ENCODE measurements at places on chromosomes 1 and 21.

- no peak for DNase-seq
These were observed 33.1 kb downstream of the KIAA0319L start for GRCh38 chr1:35524106-35524505.

DNA sequence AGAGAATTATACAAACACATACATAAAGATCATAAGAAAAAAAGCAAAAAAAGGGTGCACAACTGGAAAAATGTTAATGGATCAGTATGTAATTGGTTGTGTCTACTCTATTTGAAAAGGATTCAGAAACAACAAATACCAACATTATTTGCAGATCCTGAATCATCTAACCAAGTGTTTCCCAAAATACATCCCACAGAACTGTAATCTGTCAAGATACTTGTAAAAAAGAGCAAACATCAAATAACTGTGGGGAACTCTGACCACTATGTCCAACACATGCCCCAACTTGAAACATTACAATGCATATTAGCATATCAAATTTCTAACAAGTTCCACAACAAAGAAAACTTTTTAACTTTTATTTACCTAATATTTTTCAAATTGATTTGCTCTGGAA, 22.6 kb downstream of the ANKRD13C start:
- DNase-seq, result no peak

GRCh38 chr1:187074445-187075048, 245.8 kb downstream of the PLA2G4A start:
- DNase-seq, result no peak

DNA sequence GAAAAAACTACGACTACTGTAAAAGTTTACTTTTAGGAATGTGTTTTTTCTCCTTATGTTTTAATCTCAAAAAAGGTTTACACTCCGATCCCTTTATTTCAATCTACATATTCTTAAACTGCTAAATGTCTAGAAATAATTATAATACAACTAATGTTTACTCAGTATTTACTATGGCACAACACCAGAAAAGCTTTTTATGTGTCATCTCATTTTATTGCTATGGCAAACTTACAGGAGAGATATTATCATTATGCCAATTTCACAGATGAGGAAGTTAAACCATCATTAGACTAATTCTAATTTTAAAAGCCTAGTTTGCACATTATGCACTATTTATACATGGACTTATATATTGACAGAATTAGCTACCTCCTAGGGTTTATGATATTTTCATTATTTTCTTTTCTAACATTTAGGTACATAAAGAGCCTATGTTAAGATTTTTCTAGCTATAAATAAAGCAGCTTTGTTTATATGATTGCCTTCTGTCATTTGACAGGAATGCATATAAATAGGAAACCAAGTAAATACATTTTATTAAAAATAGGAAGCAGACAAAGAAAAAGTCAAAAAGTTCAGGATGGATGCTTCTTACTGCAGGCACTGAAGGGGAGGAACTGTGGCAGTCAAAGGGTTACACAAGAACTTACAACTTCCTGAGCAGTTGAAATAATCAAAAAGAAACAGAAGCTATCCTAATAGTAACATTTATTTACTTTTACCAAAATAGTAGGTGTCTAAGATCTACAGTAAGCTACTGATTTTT, 442.4 kb downstream of the LTN1 start:
- DNase-seq, result no peak

DNA sequence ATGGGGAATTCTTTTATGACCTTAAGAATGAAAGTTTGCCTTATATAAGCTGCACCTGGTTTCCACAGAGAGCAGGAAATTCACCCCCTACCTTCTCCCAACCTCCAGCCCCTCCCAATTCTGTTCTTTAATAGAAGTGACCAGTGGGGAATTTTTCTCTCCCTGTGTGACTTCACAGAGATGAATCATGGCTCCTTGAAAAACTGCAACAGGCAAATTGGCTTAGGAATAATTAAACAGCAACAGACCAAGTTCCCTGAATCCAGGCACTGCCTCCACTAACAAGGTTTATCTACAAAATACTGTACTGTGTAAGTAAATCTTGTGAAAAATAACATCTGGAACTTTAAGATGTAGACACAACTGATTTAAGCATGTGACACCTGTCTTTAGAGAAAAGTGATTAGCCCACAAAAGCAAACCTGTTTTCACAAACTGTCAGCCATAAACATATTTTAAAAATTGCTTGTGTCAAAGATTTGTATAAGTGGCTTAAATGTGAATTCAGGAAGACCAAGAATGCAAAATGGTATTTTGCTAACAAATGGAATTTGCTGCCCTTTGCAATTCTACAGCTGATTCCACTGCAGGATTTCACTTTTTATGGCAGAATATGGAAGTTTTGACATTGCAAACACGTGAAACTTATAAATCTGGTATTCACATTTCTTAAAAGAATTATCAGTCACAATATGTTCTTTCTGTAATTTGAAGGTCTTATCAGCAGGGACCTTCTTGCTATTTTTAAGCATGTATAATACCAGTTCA, 54.0 kb downstream of the ALG14 start:
- no peak for DNase-seq

DNA sequence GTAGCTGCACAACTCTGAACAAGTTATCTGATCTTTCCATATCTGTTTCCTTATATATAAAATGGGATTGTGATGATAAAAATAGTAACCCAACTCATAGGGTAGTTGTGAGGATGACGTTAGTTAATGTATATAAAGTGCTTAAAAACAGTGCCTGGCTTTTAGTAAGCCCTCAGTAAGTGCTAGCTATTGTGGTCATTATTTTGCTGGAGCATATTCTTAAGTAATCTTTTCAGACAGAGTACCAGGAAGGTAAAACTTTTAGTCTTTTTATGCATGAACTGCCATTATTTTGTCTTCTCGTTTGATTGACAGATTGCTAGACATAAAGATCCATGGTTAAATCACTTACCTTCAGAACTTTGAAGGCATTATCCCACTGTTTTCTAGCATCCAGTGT, 62.5 kb upstream of the SIM2 start:
- no peak for DNase-seq

GRCh38 chr1:197921235-197922069, 4.3 kb downstream of the LHX9 start:
- no peak for DNase-seq

DNA sequence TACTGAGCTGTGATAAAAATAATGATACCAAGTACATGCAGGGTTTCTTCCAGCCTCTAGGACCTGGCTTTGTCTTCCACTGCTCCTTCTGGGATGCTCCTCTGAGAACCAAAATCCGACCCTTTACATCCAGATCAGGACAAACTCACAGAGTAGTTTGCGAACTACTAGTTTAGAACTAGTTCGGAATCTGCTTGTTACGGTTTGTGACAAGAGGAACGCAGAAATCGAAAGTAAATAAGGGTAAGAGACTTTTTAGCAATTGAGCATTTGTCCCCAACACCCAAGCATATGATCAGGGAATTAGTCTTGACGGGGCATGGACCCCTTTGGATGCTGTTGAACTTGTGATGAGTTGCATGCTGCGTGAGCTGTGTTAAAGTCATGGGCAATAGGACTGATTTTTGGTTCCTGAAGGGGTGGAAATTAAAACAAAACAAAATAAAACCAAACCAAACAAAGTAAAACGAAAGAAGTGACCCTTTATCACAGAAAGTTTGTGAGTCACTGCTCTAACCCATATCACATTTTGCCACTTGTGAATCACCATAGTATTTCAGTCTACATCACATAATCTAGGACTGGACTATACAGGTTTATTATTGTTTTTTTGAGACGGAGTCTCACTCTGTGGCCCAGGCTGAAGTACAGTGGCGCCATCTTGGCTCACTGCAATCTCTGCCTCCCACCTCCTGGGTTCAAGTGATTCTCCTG, 35.7 kb upstream of the ERRFI1 start:
- DNase-seq, result no peak

- no peak for DNase-seq
These were observed 10.3 kb downstream of the ADGRB2 start for GRCh38 chr1:31753707-31754349.

DNA sequence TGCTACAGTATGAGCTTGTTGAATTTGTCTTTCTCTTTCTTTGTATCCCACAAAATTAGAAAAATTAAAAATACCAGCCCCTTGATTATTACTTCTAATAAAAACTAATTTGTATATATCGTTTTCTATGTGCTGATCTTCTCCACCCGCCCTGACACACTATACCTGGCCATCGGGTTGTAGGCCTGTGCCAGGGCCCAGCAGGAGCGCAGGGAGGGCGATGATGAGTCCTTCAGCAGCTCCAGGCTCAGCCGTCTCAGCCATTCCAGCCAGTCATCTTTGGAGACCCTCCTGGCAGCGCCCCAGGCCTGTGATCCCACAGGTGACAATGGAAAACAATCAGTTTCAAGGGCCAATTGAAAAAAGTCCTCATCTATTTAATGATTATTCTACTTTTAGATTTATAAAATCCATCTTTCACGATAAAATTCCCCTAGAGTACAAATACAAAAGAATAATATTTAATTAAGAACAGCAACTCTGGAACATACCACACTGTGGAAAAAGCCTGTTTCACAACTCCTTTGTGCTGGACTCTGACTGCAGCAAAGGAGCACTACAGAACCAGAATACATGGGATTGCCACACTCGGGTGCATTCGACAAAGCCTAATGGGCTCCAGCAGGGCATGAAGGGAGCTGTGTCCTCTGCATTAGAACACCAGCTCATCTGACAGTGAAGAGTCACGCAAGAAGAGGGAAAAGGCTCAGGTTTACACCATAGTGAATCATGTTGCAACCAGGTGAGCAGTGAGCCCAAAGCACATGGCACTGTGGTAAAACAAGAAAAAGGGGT, 15.4 kb downstream of the ANGPTL7 start:
- DNase-seq, result no peak

DNA sequence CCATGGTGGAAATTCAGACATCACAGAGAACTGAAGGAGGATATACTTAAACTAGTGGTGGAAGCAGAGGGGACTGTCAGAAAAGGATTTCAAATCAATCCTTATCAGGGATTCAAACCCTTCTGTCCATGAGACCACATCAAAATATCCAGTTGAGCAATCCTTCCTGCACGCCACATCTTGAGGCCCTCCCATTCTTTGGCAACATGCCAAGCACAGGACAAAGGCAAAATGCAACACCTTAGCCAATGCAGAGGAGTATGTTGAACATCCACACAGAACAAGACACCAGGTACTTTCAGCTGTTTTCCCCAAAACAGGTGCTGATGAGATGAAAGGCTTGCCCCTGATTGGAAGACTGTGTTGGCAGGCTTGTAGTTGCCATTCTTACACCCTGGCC, 81.8 kb upstream of the PLXNA2 start:
- DNase-seq, result no peak

GRCh38 chr1:87327376-87328271, 1.1 kb upstream of the LMO4 start:
- DNase-seq, result no peak

Measured in activated CD8-positive, alpha-beta memory T cell treated with anti-CD3 and anti-CD28 coated beads for 48 hours (primary cell).